ENCODE measurements at places on chromosomes 7 and 10.
A peak's percentile ranks its signal among the peaks of the same experiment; 100 is the strongest.

DNA sequence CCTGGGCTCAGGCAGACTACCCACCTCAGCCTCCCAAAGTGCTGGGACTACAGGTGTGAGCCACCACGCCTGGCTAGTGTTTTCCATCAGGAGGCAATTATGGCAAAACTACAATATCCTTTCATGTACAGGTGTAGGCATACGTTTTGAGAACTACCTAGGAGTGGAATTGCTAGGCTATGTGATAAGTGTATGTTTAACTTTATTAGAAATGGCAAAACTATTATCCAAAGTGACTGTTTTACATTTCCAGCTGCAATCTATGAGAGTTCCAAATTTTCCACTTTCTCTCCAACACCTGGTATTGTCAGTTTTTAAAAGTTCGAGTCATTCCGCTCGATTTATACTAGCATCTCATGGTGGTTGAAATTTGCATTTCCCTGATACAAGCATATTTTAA, 59.0 kb downstream of the ZMYND11 start:
- DNase-seq = no peak

DNA sequence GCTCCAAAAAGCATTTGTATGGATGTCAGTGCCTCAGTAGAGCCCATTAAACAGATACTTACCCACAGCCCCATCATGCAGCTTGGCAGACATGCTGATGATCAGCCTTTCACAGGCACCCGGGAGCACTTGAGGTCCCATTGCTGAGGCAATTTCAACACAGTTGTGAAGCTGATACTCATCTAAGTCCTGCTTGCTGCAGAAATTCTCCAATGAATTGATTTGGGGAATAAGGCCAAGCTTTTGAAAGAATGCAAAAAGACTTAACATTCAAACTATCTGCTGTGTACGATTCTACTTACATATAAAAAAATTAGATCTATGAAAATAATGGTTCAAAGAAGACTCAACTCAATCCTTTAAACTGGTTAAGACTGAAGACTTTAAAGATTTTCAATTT, 60.5 kb downstream of the LAMB4 start:
- DNase-seq = no peak

DNA sequence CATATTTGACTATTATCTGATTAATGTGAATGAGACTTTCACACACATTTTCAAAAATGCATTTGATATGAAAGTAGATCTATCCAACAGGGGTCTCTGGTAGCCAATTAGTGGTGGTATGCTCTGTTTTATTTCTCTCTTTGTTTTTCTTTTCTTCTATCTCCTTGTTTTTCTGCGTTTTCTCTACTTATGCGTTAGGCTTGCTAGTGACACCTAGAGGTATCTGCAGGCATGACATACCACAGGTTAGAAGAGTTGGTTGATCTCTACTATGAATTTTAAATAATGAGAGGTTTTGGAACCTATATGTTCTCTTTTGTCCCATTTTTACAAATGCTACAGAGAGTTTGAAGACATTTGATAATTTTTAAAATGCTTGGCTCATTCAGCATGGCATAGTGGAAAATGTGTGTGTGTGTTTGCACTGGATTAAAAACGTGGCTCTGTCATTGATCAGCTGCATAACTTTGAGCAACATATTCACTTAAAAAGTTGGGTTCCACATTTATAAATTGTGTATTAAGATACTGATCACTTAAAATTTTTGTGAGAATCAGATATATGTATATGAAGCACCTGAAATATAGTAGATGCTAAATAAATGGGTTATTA, 28.1 kb upstream of the PLXDC2 start:
- DNase-seq = no peak

DNA sequence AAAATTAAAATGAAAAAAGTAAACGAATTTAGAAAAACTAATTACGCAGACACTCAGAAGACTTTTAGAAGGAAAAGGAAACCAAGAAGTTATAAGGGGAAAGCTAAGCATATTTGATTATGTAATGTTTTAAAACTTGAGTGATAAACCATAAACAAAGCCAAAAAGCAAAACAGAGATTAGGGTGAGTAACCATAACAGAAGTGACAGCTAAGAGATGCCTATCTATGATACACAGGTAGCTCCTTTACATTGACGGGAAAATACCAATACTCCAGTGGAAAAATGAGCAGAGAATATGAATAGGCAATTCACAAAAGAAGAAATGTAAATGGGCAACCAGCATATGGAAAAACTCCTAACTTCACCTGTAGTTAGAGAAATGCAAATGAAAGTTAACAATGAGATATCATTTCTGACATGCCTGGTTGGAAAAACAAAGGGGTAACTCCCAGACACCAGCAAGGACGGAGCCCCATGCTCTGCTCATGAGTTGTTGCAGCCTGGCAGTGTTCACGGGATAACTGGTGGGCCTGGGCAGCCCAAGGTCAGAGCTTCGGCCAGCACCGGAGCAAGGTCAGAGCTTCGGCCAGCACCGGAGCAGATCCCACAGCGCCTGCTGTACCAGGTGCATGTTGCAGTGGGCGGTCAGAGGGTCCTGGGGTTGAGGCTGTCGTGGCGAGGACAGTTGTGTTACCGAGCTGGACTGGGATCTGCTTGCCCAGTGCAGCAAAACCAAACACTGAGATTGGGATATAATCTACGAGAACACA, 58.9 kb downstream of the ALOX5 start:
- DNase-seq = no peak

DNA sequence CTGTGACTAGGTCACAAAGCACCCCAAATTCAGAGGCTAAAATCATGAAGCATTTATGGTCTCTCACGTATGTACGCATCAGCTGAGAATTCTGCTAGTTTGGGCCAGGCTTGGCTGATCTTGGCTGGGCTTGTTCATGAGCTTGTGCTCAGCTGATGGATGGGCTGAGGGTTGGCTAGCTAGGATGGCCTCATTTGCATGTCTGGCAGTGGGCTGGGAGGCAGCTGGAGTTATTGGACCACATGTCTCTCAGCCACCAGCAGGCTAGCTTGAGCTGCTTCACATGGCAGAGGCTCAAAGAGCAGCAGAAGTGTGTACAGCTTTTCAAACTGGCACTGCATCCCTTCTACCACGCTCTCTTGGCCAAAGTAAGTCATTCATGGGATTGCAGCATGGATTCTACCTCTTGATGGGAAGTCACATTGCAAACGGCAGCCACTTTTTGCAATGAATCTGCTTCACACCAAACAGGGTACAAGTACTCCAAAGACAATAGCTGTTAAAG, 770.3 kb downstream of the TYW1 start:
- DNase-seq = no peak

- DNase-seq = no peak
These were observed 308.1 kb downstream of the DNAJB6 start for GRCh38 chr7:157644946-157645345.

DNA sequence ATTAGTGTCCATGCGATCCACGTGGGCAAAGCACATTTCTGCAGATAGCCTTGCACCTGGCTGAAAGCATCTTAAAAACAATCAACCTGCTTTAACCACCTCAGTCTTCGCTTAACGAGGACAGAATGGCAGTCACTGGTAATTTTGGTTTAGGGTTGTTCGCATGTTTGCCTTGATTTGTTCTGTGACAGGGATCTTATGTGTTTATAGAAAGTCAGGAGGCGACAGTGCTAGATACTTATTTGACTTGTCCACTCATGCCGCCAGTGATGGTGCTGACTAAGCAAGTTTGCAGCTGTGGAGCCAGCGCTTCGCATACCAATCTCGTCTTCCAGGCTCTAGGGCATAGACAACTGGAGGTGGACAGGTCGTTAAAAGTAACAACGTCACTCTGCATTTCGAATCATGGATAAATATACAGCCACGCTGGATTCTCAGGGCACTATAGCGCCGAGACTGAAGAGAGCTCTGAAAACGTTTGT, 1.2 kb upstream of the TMEM243 start:
- DNase-seq = no peak

- no peak for DNase-seq
These were observed 134.7 kb upstream of the FOXP2 start for GRCh38 chr7:114279901-114280300.

GRCh38 chr7:20794676-20795075, 8.0 kb upstream of the SP8 start:
- no peak for DNase-seq

GRCh38 chr10:118725886-118726500, 28.8 kb downstream of the CACUL1 start:
- DNase-seq = no peak

DNA sequence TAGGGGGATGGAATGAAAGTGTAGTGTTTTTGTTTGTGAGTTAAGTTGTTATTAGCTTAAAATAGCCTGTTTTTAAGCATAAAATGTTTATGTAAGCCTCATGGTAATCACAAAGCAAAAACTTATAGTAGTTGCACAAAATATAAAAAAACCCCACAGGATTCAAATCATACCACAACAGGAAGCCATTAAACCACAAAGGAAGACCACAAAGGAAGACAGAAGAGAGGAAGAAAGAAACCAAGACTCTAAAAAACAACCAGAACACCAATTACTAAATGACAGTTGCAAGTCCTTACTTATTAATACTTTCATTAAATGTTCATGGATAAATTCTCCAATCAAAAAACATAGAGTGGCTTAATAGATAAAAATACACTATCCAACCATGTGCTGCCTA, 63.6 kb downstream of the ANKRD7 start:
- no peak for DNase-seq

DNA sequence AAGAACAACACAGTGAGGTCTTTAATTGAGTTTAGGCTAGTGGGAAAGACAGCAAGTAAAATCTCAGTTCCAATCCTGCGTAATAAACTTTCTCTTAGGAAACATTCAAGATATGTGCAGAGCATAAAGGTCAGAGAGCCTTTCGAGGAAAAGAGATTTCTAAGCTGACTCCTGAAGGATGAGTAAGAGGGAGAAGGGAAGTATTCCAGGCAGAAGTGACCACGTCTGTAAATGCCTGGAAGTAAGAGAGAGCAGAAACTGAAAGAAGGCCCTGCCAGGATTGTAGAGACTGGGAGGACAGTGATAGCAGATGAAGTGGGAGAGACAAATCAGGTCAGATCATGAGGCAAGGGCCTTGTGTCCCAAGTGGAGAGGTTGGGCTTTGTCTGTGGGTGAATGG, 41.8 kb downstream of the PNLIPRP3 start:
- DNase-seq = no peak

GRCh38 chr7:129169171-129169671, 19.2 kb upstream of the SMO start:
- peak; percentile 12 for DNase-seq

DNA sequence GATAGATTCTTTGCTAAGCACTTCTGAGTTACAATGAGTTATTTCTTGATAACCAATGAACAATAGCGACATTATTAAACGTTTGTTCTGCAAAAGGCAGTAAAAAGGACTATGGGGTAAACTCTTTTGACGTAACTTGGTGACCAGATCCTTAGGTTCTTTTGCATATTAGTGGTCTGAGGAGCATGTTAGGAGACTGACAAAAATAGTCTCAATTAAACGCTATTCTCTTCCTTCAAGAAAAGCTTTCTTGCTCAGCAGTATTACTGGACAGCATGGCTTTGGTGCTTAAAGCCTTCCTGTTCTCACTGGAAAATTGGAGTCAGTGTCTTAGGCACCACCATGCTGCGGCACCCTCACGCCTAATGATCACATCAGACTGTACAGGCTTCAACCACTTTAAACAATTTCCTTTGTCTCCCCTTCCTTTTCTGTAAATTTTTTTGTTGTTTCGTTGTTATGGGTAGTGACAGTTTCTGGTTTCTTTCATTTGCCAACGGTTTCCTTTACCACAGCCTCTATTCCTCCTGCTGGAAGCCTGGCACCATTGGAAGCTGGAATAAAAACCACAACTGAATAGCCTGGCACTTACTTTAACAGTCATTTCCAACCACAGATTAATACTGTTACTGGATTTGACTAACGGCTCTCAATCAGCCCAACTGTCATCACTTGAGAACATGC, 49.2 kb upstream of the FAM133B start:
- no peak for DNase-seq

GRCh38 chr7:129006636-129007414, 48.1 kb downstream of the TNPO3 start:
- DNase-seq = no peak

GRCh38 chr7:665736-666453, 60.6 kb upstream of the DNAAF5 start:
- no peak for DNase-seq

- DNase-seq = no peak
These were observed 27.6 kb upstream of the LAMB1 start for GRCh38 chr7:108030516-108030915.

- no peak for DNase-seq
These were observed 624 bp upstream of the ZNF783 start for GRCh38 chr7:149261316-149261828.

DNA sequence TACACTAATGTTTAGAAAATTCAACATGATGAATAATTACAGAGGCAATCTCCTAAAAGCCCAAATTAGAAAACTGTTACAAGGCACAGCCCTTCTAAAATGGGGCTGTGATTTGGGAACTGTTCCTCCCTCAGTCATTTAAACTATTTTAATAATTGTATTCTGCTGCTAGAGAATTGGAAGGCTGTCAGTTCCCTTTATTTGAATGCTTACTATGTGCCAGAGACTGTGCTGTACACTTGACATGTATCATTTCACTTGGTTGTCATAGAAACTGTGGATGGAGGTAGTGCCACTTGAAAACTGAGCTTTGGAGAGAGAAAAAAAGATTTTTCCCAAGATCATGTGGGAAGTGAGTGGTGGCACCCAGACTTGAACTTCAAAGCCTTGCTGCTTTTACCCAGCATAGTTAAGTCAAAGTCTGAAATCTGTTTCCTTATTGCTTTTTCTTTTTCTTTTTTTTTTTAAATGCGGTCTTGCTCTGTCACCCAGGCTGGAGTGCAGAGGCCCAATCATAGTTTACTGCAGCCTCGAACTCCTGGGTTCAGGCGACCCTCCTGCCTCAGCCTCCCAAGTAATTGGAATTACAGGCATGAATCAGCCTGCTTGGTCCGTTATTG, 23.6 kb downstream of the UBE2D1 start:
- no peak for DNase-seq

DNA sequence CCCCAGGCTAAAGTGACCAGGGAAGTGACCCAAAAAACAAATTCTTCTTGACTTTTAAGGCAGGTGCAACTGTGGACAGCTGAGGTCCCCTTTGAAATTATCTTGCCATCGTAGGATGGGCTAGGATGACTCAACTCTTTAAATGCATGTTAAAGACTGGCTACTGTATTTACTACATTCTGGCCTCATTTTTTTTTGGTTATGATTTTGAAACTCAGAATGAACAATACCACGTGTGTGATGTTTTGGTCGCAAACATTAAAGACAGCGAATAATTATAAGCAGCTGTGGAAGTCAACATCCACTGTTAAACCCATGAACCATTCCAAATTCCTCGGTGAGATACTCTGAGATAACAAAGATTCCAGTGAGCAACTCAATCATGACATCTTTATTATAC, 1.2 kb upstream of the SLC13A4 start:
- DNase-seq = no peak

- DNase-seq = no peak
These were observed 289.6 kb downstream of the PPP1R3A start for GRCh38 chr7:113628948-113629847.

GRCh38 chr7:114821030-114821900, 100.6 kb upstream of the MDFIC start:
- no peak for DNase-seq

Data from activated CD8-positive, alpha-beta memory T cell treated with anti-CD3 and anti-CD28 coated beads for 4 hours (primary cell).